ENCODE measurements at places on chromosomes 2 and 18.

DNA sequence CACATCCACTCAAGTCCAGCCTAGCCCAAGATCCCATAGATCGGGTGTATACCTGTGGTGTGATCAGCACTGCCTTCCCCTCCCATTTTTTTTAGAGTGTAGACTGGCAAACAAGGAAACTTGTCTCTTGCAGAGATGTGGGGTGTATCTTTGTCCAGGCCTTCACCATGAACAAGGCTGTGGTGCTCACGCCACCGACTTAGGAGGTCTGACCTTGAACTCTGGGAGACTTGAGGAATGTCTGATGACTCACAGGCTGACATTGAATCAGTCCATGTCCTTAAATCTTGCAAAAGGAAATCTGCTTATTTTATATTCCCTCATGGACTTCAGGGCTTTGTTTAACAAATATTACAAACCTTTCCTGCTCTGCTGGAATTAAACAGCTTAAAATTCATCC lies 4.5 kb upstream of the CTIF start:
- DNase-seq: no peak

- no peak for DNase-seq
Measured at GRCh38 chr2:70515938-70516337, 37.7 kb downstream of the TGFA start.

DNA sequence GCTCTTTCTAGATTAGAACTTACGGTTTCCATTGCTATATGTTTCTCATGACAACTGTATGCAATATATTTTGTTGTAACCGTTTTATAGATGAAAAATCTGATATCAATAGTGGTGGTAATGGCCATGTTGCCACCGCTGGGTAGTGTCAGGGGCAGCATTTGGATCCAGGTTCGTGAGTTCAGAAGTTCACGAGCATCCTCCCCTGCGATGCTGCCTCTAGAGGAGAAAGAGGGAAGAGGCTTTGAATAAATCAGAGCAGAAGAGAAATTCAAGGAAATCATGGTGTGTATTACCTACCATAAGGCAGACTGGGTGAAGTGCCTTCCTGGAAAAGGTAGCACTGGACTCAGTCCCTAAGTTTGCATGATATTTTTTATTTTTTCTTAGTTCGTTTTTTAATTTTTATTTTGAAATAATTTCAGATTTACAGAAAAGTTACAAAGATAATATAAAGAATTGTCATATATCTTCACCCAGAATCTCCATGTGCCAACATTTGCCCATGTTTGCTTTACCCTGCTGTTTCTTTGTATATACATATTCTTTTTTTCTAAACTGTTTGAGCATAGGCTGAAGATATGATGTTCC lies 3.3 kb upstream of the ZBTB7C start:
- DNase-seq: no peak

- no peak for DNase-seq
Measured at GRCh38 chr2:200022511-200022910, 67.1 kb downstream of the MAIP1 start.

- no peak for DNase-seq
Measured at GRCh38 chr2:191318037-191318728, 73.0 kb downstream of the MYO1B start.

GRCh38 chr2:39920307-39920801 lies 141.3 kb upstream of the THUMPD2 start:
- DNase-seq: no peak

- no peak for DNase-seq
Measured at GRCh38 chr2:64423303-64423702, 30.7 kb upstream of the LGALSL start.

- no peak for DNase-seq
Measured at GRCh38 chr2:215060861-215061536, 77.4 kb downstream of the ABCA12 start.

DNA sequence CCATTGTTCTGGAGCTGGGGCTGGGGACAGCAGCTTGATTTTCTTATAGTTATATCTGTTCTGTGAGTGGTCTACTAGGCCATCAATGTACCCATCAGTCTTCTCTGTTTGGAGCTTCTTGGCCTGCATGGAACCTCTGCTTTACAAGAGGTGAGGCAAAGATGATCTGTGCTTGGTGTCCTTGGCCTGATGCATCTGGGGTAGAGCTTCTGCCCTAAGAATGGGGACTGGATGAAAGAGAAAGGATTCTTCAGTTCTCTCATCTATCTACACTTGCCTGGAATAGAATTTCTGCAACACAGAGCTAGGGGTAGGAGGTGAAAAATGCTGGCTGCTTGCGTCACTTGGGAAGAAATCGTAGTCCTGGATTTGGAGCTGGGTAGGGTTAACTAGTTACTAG lies 46.2 kb downstream of the ACSL3 start:
- DNase-seq: no peak

GRCh38 chr2:190799999-190800398 lies 80.6 kb upstream of the GLS start:
- DNase-seq: no peak

DNA sequence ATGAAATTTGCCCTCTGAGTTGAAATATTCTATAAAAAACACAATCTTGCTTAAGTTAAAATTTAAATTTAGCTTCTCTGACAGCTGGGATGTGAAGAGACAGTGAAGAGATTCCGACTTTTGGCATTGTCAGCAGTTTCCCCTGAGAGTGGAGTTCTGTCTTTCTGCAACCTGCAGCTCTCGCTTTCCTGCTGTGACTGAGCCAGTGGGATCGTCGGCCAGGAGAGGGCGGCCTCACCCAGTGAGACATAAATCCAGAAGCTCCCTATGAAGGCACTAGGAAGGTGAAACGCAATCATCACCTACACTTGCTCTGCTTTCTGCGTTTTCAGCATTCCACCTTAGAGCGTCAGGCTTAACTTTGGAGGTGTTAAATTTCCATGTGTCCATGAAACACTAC lies 75.4 kb upstream of the HNMT start:
- no peak for DNase-seq
